ENCODE measurements at places on chromosomes 1 and 21.

GRCh38 chr1:113891631-113892220 is 4.3 kb upstream of the BCL2L15 start:
- DNase-seq = no peak

- peak; percentile 29 for DNase-seq
Measured at GRCh38 chr21:38126666-38127303, 130.0 kb upstream of the KCNJ15 start.

GRCh38 chr1:184647471-184647870 is 107.2 kb downstream of the EDEM3 start:
- DNase-seq = no peak

DNA sequence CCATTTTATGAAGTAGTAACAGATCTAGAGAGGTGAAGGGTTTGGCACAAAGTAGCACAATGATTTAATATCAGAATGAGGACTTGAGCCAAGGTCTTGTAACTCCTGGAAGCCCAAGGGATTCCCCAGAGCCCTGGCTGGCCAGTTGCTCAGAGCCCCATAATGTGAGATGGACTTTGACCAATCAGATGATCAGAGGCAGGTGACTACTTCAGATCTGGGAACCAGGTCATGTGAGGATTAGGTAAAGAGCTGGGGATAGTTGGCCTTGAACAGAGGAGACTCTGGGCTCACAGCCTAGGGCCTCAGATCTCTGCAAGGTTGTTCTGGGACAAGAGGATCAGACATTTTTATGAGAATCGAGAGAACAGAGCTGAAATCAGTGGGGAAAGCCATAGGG is 18.9 kb downstream of the SHISAL2A start:
- DNase-seq = no peak

DNA sequence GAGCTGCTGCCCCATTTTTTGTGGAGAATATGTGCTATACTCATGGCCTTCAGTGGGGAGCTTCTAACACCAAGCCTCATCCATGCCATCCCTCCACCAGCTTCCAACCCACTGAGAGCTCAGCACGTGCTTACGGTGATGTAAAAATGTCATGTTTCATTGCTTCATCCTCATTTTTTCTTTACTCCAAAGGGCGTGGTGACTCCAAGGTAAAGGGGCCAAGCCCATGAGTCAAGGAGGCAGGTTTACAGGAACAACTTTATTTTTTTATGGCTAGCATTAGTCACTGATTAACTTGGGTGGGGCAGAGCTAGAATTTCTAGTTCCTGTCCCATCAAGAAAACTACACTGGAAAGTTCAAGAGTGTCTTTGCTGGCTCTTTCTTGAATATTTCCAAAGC is at the start of gene C1orf226:
TSS of gene C1orf226 (plus strand) at position 346 of the 400 bp plus-strand sequence. CDS start 174 bp downstream, outside the sequence.
- no peak for DNase-seq

DNA sequence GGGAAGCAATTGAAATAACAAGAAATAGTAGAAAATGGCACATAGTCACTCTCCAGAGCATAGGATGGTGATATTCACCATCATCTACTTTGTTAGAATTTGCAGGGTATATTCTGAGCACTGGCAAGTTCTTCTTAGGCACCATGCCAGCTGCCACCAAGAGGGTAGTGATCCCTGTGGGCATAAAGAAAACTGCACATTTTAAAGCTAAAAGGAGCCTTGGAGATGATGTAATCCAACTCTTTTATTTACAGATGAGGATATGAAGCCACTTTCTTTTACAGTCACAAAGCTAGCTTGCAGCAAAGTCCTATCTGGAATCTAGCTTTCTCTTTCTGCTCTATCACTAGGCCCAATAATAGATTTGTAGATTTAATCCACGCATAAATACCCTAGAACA is 69.0 kb downstream of the PTGER3 start:
- no peak for DNase-seq

GRCh38 chr1:3531928-3532327 is 77.5 kb downstream of the ARHGEF16 start:
- DNase-seq = no peak

GRCh38 chr1:227880342-227880924 is 65.0 kb downstream of the PRSS38 start:
- DNase-seq = no peak
